ENCODE measurements at places on chromosomes 3 and 15.

- DNase-seq = no peak
Measured at GRCh38 chr3:160641665-160642309, 35.2 kb upstream of the ARL14 start.

GRCh38 chr3:129002573-129003569 is 1.8 kb downstream of the EFCC1 start:
- no peak for DNase-seq

- DNase-seq = no peak
Measured at GRCh38 chr15:77464129-77464865, 43.6 kb downstream of the HMG20A start.

DNA sequence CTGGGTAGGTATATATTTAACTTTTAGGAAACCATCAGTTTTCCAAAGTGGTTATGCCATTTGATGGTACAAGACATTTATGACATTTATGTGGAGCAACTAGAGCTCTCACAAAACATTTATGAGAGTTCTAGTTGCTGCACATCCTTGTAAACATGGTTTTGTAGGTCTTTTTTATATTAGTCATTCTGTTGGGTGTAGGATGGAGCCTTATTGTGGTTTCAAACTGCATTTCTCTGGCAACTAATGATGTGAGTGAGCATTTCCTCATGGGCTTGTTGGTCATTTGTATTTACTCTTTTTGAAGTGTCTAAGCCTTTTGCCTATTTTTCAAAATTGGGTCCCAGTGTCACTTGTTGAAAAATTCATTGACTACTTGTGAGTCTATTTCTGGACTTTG is 45.7 kb upstream of the MGLL start:
- no peak for DNase-seq

DNA sequence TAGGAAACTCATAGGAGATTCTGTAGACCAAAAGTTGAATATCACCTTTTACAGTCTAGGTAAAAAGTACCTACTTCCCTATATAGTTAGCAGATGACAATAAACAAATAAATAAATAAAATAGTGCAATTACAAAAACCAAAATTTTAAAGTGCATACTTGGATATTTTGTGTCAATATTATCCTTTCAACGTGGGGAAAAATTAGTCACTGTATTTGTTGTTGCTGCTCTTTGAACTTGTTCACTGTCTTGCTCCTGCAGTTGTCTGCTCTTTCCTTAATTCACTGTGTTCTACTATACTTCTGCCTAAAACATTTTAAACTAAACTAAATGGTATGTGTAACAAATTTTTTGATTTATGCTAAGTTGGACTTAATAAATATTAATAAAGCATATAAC is 889.0 kb downstream of the ROBO1 start:
- DNase-seq = no peak

GRCh38 chr15:87212041-87212440 is 1044.5 kb downstream of the NTRK3 start:
- DNase-seq = no peak

- no peak for DNase-seq
Measured at GRCh38 chr3:184320104-184320445, 5.7 kb downstream of the EIF4G1 start.

DNA sequence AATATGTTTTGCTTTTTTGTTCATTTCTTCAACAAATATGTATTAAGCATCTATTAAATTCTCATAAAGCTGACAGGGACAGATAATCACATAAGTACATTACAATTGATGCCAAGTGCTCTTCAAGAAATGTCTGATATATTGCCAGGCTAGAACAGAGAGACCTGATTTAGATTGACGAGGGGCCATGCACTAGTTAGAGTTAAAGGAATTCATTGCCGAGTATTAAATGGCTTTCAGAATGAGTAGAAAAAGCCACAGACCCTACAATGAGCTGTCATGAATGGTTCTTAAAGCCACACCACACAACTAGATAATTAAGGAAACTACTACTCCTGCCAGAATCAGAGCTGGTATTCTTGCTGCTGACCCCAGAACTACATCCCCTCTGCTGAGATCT is 250.2 kb upstream of the MME start:
- DNase-seq = no peak

DNA sequence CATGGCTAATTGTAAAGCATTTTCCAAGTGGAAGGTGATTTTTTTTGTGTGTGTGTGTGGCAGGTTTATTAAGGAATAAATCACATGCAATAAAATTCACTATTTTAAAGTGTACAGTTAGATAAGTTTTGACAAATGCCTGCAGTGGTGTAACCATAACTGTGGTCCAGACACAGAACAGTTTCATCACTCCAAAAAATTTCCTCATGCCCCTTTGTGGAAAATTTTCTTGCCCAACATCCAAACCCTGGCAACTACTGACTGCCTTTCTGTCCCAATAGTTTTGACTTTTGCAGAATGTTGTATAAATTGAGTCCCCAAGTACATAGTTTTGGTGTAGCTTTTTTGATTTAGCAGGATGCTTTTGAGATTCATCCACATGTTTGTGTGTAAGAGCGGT is 135.1 kb upstream of the KLHL25 start:
- DNase-seq = no peak

GRCh38 chr3:62044874-62045411 is 328.4 kb downstream of the FEZF2 start:
- no peak for DNase-seq

DNA sequence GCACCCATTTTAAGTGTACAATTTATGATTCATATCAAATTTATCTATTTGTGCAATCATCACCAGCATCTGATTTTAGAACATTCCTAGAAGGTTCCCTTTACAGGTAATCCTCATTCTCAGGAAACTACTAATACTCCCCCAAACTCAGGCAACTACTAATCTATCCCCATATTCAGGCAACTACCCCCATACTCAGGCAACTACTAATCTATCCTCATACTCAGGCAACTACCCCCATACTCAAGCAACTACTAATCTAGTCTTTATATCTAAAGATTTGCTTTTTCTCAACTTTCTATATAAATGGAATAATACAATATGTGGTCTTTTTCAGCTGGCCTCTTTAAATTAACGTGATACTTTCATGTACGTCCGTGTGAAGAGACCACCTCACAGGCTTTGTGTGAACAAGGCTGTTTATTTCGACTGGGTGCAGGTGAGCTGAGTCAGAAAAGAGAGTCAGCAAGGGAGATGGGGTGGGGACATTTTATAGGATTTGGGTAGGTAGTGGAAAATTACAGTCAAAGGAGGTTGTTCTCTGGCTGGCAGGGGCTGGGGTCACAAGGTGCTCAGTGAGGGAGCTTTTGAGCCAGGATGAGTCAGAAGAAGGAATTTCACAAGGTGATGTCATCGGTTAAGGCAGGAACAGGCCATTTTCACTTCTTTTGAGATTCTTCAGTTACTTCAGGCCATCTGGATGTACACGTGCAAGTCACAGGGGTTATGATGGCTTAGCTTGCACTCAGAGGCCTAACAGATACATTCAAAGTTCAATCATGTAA is 1444.5 kb upstream of the CADM2 start:
- no peak for DNase-seq

DNA sequence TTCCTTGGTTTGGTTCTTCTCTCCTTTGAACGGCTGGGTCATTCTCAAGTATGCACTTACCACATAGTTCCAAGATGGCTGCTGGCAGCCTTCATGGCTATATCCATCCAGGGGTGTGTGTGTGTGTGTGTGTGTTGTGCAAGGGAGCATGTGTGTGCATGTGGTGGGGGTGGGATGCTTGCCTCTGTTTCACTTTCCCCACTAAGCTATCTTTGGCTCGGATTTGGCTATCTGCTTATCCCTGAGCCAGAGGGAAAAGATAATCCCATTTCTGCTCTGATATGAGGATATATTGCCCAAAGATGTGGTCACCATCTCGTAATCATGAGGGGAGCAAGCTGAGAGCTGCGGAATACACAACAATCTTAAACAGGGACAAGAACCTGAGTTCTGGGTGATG is 26.2 kb downstream of the ANAPC13 start:
- no peak for DNase-seq

GRCh38 chr3:146227486-146227885 is 23.4 kb downstream of the PLSCR4 start:
- no peak for DNase-seq

DNA sequence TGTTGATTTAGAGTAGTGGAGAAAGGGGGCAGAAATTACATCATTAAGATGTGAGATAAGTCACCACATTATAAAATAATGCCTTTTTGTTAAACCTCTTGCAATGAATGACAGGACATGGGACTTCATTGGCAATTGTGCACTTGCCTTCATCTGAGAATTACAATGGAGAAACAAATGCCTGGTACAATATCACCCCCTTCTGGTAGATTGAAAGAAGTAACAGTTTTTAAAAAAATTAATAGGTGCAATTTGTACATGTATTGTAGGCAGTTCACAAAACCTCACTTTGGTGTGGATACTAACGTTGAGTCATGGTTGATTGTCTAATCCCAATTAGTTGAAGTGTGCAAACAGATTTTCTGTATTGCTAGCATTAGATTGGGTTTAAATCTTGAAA is 4.6 kb upstream of the P2RY14 start:
- no peak for DNase-seq
